Vein endothelial cell (primary cell): ENCODE measurements at places on chromosomes 7 and 10. TPM values are rescaled to one million over a fixed set of nuclear protein-coding genes. Genes with fewer than 3 reads are reported as not detected.

CALY gene
- total RNA-seq: not detected in 2 replicates

GJD4 gene
- not detected in 2 replicates for total RNA-seq

HOXA9 gene
- total RNA-seq: 10.8 and 18.2 TPM in 2 replicates

C10orf105 gene
- total RNA-seq: under 0.01 TPM in 1 of 2 replicates, not detected in the other

GPR141 gene
- not detected in 2 replicates for total RNA-seq

CDK14 gene
- total RNA-seq: 8.5 and 13.6 TPM in 2 replicates

CLEC5A gene
- not detected in 2 replicates for total RNA-seq

NT5C3A gene
- total RNA-seq: 16.0 and 23.7 TPM in 2 replicates

GNG11 gene
- total RNA-seq: 284 and 299 TPM in 2 replicates

SPDYE5 gene
- not detected in 2 replicates for total RNA-seq

CDH23 gene
- total RNA-seq: under 0.01 TPM in 1 of 2 replicates, not detected in the other

GPR37 gene
- 0.76 and 4.2 TPM in 2 replicates for total RNA-seq

PSMG3 gene
- 20.3 and 33.7 TPM in 2 replicates for total RNA-seq
